Activated CD8-positive, alpha-beta memory T cell treated with anti-CD3 and anti-CD28 coated beads, Interleukin-2, amount 10 ng/mL, durations not matched to agents 7 days and 5 days (primary cell): ENCODE measurements at places on chromosomes 3 and 15. TPM values are rescaled to one million over a fixed set of nuclear protein-coding genes. Genes with fewer than 3 reads are reported as not detected.

The RCN2 gene
- total RNA-seq, result 28.6 TPM

The SHC4 gene
- 9.8 TPM for total RNA-seq

GRCh38 chr3:9244495-9245183, 4.8 kb downstream of the SRGAP3 start:
- no peak overlapping the region for H3K4me3 ChIP-seq
- H3K36me3 ChIP-seq, result no peaks in the 10 kb centered on the region
- H3K4me1 ChIP-seq, result peaks cover 16% of the 10 kb centered on the region
- no peak for DNase-seq
- H3K27me3 ChIP-seq, result peaks cover 32% of the 10 kb centered on the region

DNA sequence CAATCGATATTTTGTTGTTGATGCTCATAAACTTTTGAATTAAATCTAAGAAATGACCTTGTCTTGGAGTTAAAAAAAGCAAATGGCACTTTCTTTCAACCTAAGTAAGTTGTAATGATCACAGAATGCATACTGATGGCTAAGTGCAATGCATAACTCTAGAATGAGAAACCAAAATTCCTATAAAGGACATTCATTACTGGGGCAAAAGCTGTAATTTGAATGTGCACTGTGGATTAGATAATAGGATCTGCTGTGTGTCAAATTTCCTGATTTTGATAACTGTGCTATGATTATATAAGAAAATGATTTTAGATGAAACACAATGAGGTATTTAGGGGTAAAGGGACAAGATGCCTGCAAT, 14.3 kb downstream of the SIAH2 start:
- peak overlapping the region; percentile 4 for H3K27ac ChIP-seq
- peaks cover 34% of the 10 kb centered on the region for H3K36me3 ChIP-seq
- no peaks in the 10 kb centered on the region for H3K27me3 ChIP-seq
- peaks cover 77% of the 10 kb centered on the region for H3K4me1 ChIP-seq
- no peak for DNase-seq
- no peak overlapping the region for H3K4me3 ChIP-seq

GRCh38 chr3:43638594-43639447, 17.0 kb upstream of the ANO10 start:
- peaks cover 12% of the 10 kb centered on the region for H3K27me3 ChIP-seq
- peaks cover 9% of the 10 kb centered on the region for H3K4me1 ChIP-seq
- peak; percentile 71 for DNase-seq
- H3K36me3 ChIP-seq, result no peaks in the 10 kb centered on the region

DNA sequence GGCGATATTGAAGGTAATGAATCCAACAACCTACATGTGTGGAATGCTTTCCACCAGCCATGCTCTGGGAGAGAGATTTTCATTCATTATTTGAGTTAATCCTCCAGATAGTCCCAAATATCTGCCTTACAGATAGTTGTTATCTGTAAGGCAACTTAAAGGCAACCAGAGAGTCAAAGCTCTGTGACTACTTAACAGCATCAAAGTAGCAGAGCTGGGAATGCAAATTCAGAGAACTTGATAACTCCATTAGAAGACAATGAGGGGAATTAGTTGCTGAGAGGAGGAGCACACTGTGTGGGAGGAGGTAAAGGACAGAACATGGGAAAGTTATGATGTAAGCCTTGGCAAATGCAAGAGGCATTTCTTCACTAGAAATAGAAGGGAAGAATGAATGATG, 10.5 kb upstream of the CRBN start:
- H3K27ac ChIP-seq, result no peak overlapping the region
- H3K27me3 ChIP-seq, result peaks cover 6% of the 10 kb centered on the region
- no peaks in the 10 kb centered on the region for H3K36me3 ChIP-seq
- H3K4me3 ChIP-seq, result no peak overlapping the region
- DNase-seq, result no peak

DNA sequence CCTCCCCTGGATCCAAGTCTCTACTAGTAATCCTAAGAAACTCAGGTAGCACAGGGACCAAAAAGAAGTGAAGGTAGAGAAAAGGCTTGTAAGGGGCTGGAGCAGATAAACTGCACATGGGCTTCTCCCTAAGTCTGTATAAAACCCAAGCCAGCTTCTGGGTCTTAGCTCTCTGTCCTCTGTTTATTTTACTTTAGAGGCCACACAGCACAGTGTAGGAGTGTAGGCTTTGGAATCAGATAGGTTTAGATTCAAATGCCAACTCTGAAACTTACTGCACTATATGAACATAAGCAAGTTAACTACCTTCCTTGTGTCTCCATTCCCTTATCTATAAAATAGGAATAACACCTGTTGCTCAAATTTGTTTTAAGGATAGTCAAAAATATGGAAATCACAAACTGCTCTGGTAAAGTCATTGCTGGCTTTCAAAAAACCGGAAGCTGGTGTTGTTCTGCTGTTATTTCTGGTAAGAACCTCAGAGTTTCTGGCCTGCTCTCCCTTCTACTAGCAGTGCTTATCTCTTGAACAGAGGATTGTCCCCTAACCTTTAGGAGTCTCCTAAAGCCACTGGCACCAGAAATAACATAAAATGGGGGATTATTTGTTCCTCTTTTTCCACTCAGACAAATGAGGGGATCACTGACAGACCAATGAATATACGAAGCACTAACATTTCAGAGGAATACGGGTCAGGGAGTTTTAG, 33.8 kb downstream of the PIK3R4 start:
- no peak for DNase-seq
- H3K4me3 ChIP-seq, result no peak overlapping the region
- no peaks in the 10 kb centered on the region for H3K4me1 ChIP-seq
- H3K27me3 ChIP-seq, result no peaks in the 10 kb centered on the region
- peaks cover 31% of the 10 kb centered on the region for H3K36me3 ChIP-seq
